Daoy (cell line): ENCODE measurements at places on chromosomes 3 and 15.

DNA sequence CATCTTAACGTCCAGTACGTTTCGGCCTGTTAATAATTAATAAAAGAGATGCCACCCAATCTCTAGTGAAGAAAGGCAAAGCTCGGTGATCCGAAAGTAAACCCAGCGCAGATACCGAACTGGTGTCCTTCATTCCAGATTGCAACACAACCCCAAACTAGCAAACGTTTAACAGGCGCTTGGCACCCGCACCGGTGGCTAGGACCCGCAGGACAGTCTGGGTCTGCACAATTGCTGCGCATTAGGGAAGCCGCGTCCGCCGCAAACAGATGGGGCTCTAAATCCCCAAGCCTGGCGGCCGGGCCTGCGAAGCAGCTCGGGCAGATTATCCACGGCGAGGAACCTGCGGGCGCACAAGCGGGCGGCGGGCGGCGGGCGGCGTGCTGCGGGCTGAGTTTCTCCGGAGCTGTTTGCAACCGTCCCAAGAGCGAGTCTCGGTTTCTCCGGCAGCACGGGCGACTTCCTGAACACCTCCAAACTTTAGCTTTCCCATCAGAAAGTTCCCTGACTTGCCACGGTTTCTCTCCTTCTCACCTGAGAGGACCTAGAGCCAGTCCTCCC is 112.1 kb upstream of the ICE2 start:
- DNase-seq: peak; percentile 58

DNA sequence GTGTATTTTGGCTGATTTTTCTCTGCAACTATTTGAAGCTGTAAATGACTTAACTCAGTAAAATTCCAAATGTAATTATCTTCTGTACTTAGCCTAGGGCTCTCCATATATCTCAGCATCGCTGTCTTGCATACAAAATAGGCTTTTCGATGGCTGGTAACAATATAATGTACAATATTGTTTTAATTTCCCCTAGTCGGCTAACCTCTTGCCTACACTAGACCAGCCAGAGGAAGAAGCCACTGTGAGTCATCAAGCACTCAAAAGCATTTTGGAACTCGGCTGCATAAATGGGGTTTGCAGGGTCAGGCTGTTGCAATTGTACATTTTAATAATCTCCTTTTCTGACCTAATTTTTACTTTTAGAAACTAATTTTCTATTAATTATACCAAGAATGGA is 583.8 kb downstream of the FOXP1 start:
- peak; percentile 57 for DNase-seq

DNA sequence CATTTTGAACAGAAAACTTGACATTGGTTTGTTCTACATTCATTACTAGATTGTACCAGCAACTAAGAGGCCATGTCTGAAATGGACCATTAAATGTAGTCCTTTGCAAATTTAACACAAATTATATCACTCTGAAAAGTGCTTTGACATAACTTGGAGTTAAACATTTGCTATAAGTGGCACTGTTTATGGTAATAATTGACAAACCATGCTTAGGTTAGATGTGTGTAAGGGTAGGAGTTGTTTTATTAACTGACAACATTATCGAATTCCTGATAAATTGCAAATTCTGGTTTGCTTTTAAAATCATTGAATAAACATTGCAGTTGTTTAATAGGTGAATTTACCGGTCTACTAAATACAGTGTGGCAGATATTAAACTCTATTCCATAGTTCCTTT is 6.1 kb upstream of the TMEM207 start:
- no peak for DNase-seq

DNA sequence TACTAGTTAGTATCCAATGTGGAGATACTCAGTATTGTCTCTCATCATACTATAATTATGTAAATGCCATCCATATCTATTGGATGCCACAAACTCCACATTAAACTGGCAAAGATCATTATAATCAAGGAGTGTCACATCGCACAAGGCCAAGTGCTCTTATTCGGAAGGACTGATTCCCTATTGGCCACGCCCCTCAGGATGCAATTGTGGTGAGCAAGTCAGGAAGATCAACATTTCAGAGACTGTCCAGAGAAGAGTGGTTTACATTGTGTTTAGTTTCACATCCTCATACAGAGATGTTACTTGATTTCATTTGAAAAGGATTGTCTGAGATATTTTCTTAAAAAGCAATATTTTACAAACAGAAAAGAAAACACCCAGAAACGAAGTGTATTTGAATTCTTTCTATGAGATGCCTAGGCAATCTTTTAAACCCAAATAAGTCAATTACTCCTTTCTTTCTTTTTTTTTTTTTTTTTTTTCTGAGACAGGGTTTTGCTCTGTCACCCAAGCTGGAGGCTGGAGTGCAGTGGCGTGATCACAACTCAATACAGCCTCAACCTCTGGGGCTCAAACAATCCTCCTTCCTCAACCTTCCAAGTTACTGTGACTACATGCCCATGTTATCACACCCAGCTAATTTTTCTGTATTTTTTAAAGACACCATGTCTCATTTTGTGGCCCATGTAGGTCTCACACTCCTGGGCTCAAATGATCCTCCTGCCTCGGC is 369.1 kb downstream of the RBMS3 start:
- peak; percentile 63 for DNase-seq

GRCh38 chr15:53586799-53587198 is 172.7 kb downstream of the WDR72 start:
- no peak for DNase-seq

DNA sequence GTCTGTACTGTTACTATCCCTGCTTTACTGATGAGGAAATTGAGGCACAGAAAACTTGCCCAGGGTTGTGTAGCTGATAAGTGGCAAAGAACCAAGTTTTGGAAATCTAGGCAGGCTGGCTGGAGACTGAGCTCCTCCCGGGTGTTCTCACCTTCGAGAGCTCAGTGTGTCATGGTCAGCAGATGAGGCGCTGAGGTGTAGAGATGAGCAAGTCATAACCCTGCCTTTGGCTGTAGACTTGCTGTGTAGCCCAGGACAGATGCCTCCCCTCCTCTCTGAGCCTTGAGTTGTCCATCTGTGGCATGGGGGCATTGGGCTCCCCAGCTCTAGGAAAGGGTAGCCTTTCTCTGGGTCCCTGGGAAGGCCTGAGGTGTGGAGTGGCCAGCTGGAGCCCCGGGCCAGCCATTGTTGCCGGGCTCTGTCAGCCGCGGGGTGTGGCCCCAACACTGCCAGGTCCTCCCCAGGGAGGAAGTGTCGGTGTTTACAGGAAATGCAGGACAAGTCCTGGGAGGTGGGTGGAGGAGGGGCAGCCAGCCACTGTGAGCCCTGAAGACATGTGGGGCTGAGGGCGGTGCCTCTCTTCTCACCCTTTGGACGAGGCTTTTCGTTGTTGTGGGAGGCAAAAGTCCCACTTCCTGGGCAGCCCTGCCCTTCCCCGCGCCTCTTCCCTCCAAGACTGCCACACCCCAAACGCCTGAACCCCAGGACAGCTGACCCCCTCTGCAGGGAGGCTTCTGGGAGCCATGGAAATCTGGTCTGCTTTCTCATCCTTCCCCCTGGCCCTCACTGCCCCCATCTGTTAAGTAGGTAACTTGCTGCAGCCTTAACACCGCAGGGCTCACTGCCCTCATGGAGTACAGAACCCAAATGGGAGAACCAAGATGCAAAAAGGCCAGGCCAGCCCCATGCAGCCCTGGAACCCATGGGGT is 29.1 kb downstream of the FGD5 start:
- DNase-seq: peak; percentile 68

- no peak for DNase-seq
These were observed 25.0 kb downstream of the VIPR1 start for GRCh38 chr3:42527368-42527917.

DNA sequence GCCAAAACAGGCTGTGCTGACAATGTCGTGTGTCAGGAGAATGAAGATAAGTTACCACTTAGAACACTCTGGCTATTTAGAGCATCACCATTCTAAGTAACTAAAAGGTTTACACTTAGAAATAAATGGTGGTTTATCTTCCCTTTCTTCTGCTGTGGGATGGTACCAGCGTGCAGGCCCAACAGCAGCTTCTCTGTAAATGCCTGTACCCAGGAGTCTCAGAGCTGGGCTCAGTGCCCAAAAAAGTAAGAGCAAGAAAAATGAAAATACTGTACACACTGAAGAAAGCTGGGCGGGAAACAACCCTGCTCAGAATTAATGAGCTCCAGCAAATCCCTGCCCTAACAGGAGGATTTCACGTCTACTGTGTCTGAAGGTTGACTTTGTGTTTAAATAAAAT is 206.5 kb downstream of the MFSD1 start:
- no peak for DNase-seq

- DNase-seq: peak; percentile 67
These were observed 2.5 kb upstream of the TBC1D21 start for GRCh38 chr15:73870700-73871408.

DNA sequence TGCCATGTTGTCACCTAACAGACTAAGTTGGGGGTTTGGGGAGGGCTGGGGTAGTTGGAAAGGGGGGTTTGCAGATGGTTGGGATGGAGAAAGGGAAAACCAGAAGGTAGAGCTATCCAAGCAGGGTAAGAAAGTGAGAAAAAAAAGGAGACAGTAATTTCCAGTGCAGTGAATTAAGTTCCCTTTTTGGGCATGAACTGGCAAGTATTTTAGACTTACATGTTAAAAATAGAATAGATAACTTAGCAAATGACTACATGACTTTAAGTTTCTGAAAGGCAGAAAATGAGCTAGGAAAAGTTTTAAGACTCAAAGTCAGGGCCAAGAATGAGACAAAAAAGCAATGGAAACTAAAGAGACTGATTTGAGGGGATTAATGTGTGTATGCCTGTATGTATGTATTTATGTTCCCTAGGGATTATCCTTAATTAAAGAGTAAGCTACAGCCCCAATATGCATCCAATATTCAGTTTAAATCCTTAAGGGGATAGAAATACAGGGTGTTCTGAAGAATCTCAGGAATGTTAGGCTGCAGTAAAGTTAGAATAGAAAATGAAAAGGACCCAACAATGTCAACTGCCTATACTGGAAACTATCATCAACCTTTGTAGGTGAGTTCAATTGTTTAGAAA is 285.2 kb upstream of the MME start:
- DNase-seq: no peak

DNA sequence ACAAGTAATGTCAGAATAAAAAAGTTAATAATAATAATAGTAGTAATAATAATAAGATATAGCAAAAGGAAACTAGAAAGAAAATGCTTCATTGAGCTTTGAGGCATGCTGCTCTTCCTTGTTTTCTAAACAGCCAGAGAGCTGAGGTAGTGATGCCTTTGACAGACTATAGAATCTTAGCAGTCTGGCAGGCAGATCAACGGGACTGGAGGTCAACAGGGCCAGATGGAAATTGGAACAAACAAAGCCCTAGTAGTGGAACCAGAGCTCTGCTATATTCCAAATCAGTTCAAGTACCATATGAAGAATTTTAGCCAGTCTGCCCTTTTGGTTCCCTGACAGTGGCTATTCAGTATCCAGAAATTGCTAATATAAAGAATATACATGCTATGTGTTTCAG is 278.6 kb downstream of the NLGN1 start:
- no peak for DNase-seq

GRCh38 chr15:41799488-41799805 is 25.2 kb downstream of the MAPKBP1 start:
- no peak for DNase-seq

GRCh38 chr15:93283854-93284253 is 194.8 kb upstream of the RGMA start:
- no peak for DNase-seq

DNA sequence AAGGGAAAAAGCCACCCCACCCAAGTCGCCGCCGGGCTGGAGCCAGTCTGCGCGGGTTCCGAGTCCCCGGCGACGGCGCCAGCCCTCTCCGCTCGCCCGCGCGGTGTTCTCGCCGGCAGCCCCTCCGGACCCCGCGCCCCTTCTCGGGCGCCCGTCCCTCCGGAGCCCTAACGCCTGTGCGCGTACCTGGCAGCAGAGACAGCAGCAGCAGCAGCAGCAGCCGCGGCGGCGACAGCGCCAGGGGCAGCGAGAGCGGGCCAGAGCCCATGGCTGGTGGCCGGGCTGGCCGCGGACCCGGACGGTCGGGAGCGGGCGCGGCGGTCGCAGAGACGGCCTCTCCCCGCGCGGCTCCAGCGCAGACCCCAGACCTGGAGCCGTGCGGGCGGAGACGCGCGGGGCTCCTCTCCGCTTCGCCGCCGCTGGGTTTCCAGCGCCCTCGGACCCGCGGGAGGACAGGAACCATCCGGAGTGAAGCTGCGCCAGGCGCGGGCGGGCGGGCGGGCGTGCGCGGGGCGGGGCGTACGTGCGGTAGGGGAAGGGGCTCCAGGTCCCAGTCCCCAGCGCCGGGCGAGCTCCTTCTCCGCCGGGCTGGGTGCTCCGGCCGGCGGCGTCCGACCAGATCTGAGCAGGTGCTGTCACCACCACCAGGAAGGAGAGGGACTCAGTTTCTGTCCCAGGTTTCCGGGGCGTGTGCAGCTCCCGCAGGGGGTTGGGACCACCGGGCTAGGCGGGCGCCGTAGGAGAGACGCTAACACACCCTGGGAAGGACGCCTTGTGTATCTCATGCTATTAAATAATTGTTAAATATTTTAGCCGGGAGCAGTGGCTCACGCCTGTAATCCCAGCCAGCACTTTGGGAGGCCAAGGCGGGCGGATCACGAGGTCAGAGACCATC is at the start of gene CHRNA3:
TSS of gene CHRNA3 (minus strand) at position 470 of the 895 bp plus-strand sequence. CDS start at position 268, 202 bp downstream.
- no peak for DNase-seq

GRCh38 chr3:114404590-114404989 is 110.8 kb downstream of the TIGIT start:
- DNase-seq: peak; percentile 47

DNA sequence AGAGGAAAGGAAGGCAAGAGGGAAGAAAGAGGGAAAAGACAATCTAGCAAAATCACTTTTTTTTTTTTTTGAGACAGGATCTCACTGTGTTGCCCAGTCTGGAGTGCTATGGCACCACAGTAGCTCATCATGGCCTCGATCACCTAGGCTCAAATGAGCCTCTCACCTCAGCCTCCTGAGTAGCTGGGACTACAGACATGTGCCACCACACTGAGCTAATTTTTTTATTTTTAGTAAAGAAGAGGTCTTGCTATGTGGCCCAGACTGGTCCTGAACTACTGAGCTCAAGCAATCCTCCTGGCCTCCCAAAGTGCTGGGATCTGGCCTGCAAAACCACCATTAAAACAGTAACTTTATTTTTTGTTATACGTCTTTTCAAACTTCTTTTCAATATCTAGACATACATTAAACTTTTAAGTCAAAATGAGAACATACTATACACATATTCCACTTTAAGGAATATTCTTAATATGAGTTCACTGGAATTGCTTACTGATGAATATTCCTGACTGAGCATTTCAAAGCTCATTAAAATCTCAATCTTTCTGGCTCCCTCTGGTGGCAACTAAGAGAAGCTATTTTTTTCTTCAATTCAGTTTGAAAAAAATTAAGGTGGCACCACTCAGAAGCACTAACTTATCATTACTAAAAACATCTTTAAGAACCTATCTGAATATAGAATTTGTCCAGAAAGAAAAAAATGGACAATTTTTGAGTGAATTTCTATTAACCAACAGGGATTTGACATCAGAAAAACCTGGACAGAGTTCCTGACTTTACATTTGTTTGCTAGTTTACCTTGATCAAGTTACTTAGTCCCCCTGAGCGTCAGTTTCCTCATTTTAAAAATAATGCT is 40.9 kb downstream of the UACA start:
- peak; percentile 27 for DNase-seq

DNA sequence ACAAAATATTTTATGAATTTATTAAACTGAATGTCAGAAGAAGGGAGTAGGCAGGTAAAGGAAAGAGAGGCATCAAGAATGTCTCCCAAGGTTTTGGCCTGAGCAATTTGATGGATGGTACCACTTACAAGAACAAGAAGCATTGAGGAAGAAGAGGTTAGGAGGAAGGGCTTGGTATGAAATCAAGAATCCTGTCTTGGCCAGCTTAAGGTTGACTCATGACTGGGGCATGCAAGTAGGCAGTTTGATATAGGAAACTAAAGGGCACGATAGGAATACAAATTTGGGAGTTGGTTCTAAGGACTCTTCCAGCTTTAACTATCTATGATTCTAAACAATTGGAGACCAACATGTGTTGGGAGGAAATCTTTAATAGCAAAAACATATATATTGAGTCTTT is 79.1 kb downstream of the NTRK3 start:
- DNase-seq: no peak
